CD4-positive, alpha-beta T cell treated with Interleukin-4 for 4 hours (primary cell): ENCODE measurements at places on chromosomes 12 and 14.

- DNase-seq = no peak
Measured at GRCh38 chr12:69671597-69671996, 27.5 kb downstream of the BEST3 start.

DNA sequence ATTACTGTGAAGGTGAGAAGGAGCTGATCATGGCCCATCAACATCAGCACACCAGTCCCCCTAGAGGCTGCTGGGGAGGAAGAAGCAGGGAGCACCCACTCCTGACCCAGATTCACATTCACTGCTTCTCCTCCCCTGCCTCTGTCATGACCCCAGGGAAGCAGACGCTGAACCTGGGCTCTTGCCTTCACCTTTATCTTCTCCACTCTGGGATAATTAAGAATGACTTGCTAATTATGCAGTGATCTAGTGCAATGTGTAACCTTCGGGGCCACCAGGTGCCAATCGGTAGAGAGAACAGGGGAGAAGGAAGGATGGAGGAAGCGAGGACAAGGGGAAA, 44.4 kb upstream of the IQSEC3 start:
- DNase-seq = no peak

DNA sequence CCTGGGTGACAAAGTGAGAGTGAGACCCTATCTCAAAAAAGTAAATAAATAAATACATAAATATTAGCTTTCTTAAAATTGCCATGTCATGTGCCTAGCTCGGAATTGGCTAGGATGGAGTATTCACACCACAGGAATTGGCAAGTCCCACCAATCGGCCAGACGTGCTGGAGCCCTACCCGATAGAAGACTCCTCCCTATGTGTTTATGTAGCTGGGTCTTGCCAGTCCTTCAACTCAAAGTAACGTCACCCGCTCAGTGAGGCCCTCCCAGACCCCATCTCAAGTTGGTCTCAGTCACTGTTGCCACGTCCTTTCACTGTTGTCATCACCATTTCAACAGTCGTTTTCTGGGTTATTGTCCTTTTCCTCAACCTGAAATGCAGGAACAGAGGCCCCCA, 20.2 kb downstream of the VRTN start:
- DNase-seq = no peak

DNA sequence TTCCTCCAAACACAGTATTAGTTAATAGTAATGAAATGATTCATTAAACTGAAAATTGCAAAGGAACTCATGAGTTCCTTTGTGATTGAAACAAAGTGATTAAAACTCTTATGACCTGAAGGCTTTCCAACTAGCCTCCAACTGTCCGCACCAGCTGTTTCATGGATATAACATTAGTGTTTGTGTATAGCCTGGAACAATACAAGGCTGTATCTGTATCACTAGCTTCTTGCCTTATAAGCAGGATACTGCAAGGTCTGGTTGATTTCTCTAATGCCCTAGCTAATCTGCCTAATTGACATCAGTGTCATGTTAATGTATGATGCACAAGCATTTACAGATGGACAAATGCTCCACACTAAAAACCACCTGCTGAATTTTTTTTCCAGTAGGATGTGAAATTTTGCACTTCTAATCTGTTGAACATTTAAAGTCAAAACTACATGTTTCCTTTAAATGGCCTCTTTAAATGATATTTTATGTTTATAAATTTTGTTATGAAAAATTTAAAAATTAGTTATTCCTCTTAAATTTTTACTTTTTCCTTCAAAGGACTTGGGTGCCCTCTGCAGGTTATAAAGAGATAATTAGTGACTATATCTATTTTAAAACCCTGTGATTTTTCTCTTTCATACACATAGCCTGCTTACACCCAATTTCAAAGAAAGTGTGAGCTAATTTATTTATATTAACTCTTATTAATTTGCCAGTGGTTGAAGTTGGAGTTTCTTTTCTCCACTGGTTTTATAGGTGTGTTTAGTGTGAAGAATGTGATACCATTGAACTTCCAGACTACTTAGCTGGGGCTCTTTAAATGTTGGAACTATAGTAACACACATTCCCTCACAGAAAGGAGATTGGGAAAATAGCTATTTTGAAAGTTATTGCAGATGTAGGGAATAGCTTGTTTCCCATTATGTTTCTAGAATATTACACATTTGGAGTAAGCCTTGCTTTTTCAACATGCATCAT, 25.4 kb downstream of the AP5M1 start:
- DNase-seq = no peak

GRCh38 chr12:101653030-101653429, 44.4 kb upstream of the CHPT1 start:
- no peak for DNase-seq

GRCh38 chr12:12441843-12442461, 85.1 kb downstream of the BORCS5 start:
- DNase-seq = peak; percentile 89

DNA sequence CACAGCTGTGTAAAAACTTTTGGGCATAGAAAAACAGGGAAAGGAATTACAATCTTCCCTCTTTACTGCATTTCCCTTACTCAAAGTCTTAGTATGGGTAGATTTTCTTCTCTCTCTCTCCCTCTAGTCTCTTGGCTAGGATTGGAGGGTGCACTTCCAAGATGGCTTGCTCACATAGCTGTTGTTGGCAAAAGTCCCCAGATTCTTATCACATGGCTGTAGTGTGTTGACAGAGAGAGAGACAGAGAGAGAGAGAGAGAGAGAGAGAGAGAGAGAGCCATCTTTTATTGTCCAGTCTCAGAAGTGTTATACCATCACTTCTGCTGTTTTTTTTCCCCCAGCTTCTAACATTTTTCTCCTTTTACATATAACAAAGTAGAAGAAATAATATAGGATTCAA, 6.3 kb upstream of the OR4E2 start:
- no peak for DNase-seq

- DNase-seq = no peak
Measured at GRCh38 chr12:93634416-93634815, 42.8 kb upstream of the CRADD start.
